ENCODE measurements at places on chromosomes 12 and 14.
A peak's percentile ranks its signal among the peaks of the same experiment; 100 is the strongest.

DNA sequence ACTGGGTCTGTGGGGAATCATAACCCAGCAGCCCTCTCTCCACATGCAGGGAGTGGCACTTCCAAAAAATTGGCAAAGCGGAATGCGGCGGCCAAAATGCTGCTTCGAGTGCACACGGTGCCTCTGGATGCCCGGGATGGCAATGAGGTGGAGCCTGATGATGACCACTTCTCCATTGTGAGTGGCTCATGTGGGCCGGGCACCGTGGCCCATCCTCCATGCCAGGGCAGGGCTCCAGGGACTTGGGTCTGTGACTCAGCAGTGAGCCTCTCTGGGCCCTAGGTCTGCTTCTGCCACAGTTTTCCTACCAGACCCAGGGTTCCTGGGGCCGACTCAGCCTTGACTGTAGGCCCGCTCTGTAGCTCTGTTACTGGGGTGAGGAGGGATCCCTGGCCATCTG is 2.2 kb downstream of the NPFF start:
- no peak overlapping the region for H3K27ac ChIP-seq
- H3K4me3 ChIP-seq = no peak overlapping the region
- H3K4me1 ChIP-seq = peaks cover 23% of the 10 kb centered on the region
- H3K27me3 ChIP-seq = no peaks in the 10 kb centered on the region
- DNase-seq = no peak

DNA sequence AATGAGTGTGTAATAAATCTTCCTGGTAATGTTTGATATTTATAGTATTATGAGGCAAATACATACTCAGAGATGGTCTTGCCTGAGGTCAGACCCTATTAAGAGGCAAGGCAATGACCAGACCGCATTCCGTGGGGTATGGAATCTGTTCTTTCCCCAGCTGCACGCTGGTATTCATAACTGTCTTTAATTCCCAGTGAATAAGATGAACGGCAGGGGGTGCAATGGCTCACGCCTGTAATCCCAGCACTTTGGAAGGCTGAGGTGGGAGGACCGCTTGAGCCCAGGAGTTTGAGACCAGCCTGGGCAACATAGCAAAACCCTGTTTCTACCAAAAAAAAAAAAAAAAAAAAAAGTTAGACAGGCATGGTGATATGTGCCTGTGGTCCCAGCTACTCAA is 44.6 kb downstream of the ERO1A start:
- DNase-seq = no peak
- H3K27me3 ChIP-seq = no peaks in the 10 kb centered on the region

GRCh38 chr14:100982353-100982752 is 78.8 kb upstream of the RTL1 start:
- H3K27ac ChIP-seq = no peak overlapping the region
- no peak overlapping the region for H3K4me3 ChIP-seq
- no peak for DNase-seq
- H3K4me1 ChIP-seq = peaks cover 4% of the 10 kb centered on the region
- H3K36me3 ChIP-seq = no peaks in the 10 kb centered on the region

GRCh38 chr14:93045211-93045674 is 70.5 kb downstream of the ITPK1 start:
- H3K4me3 ChIP-seq = no peak overlapping the region
- no peaks in the 10 kb centered on the region for H3K27me3 ChIP-seq
- no peaks in the 10 kb centered on the region for H3K36me3 ChIP-seq
- DNase-seq = peak; percentile 16

DNA sequence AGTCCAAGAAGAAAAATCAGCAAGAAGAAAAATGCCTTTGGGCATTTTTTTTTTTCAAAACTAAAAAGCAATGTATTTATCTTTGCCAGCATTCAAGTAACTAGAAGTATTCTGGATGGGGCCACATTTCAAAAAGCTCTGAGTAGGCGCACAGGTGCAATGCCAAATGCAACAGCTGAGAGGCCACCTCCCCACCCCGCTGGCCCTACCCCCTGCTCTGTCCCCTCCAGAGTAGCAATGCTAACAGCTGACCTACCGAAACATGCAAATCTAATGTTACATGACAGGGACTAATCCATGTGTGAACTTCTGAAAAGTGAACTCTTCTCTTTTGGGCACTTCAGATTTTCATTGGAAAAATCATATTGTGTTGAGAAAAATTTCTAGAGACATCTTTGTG is 153.7 kb upstream of the SLC38A2 start:
- no peaks in the 10 kb centered on the region for H3K27me3 ChIP-seq
- H3K4me3 ChIP-seq = no peak overlapping the region
- peaks cover 33% of the 10 kb centered on the region for H3K4me1 ChIP-seq

- no peaks in the 10 kb centered on the region for H3K27me3 ChIP-seq
- peak; percentile 41 for DNase-seq
- no peaks in the 10 kb centered on the region for H3K36me3 ChIP-seq
- H3K27ac ChIP-seq = no peak overlapping the region
- no peak overlapping the region for H3K4me3 ChIP-seq
- peaks cover 10% of the 10 kb centered on the region for H3K4me1 ChIP-seq
These were observed 1.8 kb downstream of the DCN start for GRCh38 chr12:91180582-91181395.

DNA sequence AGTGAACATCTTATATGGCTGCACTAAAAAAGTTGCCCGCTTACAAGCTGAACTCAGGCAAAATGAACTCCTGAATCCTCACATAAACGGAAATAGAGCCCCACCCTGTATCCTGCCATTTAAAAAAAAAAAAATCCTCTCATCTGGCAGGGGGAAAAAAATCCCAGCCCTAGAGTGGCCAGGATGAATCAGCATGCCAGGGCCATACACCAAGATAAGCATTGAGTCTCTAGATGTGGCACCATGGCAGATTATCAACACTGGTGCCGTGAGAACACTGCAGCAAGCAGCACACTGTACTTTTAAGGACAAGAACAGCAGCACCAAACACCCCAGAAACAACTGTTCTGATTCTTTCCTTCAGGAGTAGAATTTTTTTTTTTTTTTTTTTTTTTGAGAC is 65.5 kb downstream of the RASSF3 start:
- peak; percentile 80 for DNase-seq
- no peaks in the 10 kb centered on the region for H3K27me3 ChIP-seq
- peak overlapping the region; percentile 53 for H3K27ac ChIP-seq
- peaks cover 82% of the 10 kb centered on the region for H3K4me1 ChIP-seq
- H3K36me3 ChIP-seq = no peaks in the 10 kb centered on the region

DNA sequence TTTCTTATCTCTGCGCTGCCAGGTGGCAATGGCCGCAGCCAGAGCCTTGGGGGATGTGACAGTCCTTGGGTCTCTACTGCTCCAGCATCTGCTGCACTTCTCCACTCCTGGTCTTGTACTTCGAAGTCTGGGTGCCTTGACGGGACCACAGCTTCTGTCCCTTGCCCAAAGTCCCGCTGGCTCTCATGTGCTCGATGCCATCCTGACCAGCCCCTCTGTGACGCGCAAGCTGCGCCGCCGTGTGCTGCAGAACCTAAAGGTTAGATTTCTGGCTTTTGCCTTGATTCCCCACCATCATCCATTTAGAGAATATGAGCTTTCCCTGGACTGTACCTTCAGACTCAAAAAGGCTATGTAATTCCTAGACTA is 3.8 kb downstream of the CIDEB start:
- no peak overlapping the region for H3K27ac ChIP-seq
- peaks cover 12% of the 10 kb centered on the region for H3K4me1 ChIP-seq
- no peak for DNase-seq
- no peaks in the 10 kb centered on the region for H3K36me3 ChIP-seq
- no peak overlapping the region for H3K4me3 ChIP-seq

GRCh38 chr12:105467710-105468366 is 137.3 kb downstream of the C12orf75 start:
- peak; percentile 88 for DNase-seq
- no peaks in the 10 kb centered on the region for H3K27me3 ChIP-seq
- no peak overlapping the region for H3K4me3 ChIP-seq
- H3K27ac ChIP-seq = peak overlapping the region; percentile 95

- H3K27ac ChIP-seq = no peak overlapping the region
- DNase-seq = no peak
- H3K4me3 ChIP-seq = no peak overlapping the region
- no peaks in the 10 kb centered on the region for H3K4me1 ChIP-seq
- no peaks in the 10 kb centered on the region for H3K36me3 ChIP-seq
These were observed 22.1 kb upstream of the EIF4B start for GRCh38 chr12:52984136-52984535.

DNA sequence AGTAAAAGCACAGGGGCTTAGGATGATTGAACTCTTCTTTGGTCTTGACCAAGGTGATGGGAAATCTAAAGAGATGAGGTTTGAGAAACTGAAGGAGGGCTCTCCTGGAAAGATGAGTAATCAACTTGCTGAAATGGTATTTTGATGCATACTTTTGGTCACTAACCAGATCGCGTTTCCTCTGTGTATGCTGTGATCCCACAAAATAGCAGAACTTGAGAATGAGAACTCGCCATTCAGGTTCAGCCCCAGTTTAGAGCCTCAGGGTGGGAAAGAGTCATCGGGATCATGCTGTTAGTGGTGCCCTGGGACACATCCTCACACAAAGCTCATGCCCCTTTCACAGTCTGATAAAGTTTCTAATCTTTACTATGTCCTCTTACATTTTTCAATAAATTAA is 488.8 kb downstream of the ETNK1 start:
- peaks cover 11% of the 10 kb centered on the region for H3K4me1 ChIP-seq
- H3K4me3 ChIP-seq = no peak overlapping the region
- no peak for DNase-seq
- no peaks in the 10 kb centered on the region for H3K27me3 ChIP-seq
- H3K27ac ChIP-seq = no peak overlapping the region
- H3K36me3 ChIP-seq = no peaks in the 10 kb centered on the region

- no peaks in the 10 kb centered on the region for H3K36me3 ChIP-seq
- H3K27me3 ChIP-seq = no peaks in the 10 kb centered on the region
- H3K4me1 ChIP-seq = peaks cover 25% of the 10 kb centered on the region
- no peak for DNase-seq
- H3K27ac ChIP-seq = no peak overlapping the region
These were observed 13.6 kb upstream of the GSG1 start for GRCh38 chr12:13117029-13117428.

DNA sequence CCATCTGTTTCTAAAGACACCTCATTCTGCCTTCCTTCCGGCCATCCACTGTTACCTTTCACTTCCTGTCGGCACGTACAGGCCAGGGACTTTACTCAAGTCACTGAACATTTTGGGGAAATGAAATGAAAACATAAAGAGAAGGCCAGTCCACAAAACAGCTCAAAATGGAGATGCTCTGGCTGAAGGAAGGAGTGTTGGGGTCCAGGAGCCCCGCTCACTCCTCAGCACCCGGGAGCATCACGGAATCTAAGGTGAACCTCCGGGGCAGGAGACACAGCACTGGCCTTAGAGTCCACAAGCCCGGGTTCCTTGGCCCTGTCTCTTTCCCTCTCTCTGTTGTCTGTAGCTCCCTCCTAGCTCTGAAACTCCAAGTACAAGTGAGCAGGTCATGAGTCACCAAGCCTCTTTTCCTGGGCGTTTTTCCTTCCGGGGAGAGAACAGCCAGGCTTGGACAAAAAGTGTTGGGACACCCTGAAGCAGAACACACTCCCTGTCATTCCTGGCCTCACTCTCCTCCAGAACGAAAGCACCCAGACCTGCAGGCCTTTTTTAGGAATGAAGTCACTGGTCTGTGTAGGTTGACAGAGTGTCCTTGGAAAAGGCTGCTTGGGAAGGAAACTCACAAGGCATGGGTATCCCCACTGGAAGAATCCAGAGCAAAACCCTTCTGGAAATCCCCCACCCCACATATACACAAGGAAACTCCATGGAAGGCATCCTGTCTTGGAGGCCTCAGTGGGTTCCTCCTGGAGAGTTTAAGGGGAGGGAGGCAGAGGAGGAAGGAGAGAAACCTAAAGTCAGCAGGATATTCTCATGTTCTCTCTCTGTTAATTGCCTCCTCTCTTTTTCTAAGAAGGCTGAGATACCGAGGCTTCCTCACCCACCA is 245.3 kb downstream of the ZFP36L1 start:
- H3K27me3 ChIP-seq = no peaks in the 10 kb centered on the region
- peak overlapping the region; percentile 33 for H3K27ac ChIP-seq
- no peak overlapping the region for H3K4me3 ChIP-seq
- no peak for DNase-seq

DNA sequence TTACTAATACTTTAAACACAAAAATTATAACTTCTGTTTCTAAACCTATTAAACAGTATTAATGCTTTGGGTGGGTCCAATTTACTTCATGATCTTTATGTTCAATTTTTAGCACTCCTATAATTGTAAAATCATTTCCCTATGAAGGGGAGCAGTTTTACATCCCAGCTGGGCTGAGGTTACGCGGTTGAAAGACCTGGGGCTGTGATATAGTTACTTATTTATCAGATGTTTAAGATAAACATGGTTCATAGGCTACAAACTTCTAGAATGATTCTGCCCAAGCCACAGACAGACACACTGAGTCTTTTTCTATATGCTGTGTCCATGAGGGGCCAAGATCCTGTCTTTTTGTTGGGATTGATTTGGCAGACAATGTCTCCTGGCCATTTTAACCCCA is 44.4 kb downstream of the DYRK2 start:
- no peak overlapping the region for H3K27ac ChIP-seq
- H3K36me3 ChIP-seq = no peaks in the 10 kb centered on the region
- no peak for DNase-seq
- no peak overlapping the region for H3K4me3 ChIP-seq
- no peaks in the 10 kb centered on the region for H3K4me1 ChIP-seq

GRCh38 chr12:122848471-122849351 is 13.5 kb downstream of the HIP1R start:
- no peaks in the 10 kb centered on the region for H3K36me3 ChIP-seq
- no peak overlapping the region for H3K27ac ChIP-seq
- H3K4me3 ChIP-seq = no peak overlapping the region

DNA sequence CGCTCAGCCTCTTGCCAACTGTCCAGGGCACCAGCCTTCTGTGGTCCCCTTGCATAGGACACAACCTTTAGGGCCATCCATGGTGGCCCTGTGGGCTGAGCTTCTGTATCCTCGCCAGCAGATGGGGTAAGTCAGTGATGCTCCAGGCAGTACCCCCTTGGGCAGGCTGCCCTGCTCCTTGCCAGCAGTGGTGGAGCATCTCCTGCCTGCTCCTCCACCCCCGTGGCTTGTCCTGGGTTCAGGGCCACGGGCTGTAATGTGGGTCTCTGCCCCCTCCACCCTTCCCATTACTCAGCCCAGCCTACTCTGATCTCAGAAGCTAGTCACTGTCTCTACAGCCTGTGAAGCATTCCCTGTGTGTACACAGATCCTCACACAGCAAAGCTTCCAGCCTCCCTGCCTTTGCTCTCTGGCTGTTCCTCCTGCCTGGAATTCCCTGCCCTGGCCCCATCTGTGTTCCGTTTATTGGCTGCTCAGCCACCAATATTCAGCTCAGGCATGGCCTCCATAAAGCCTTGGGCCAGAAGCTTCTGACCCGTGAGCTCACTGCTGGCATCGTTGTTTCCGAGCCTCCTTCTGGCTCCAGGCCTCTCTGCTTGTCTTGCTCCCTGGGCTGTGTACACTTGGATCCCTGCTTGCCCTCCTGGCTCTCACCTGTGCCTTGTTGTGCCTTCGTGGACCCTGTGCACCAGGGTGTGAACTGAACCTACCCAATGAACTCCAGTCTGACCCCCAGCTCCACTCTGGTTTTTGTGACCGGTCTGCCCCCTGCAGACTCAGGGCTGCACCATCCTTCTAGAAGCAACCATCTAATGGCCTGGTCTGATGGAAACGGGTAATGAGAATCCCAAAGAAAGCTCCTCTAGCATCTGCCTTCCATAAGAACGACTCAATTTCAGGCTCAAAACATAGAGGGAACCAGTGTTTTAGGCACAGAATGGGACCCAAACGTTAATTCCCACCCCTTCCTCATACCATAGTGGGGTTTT is 177.0 kb upstream of the PRMT8 start:
- no peak overlapping the region for H3K4me3 ChIP-seq
- no peaks in the 10 kb centered on the region for H3K36me3 ChIP-seq
